ENCODE measurements at places on chromosomes 12 and 14.

GRCh38 chr12:45075587-45076282 lies 24.8 kb upstream of the DBX2 start:
- no peak for DNase-seq

DNA sequence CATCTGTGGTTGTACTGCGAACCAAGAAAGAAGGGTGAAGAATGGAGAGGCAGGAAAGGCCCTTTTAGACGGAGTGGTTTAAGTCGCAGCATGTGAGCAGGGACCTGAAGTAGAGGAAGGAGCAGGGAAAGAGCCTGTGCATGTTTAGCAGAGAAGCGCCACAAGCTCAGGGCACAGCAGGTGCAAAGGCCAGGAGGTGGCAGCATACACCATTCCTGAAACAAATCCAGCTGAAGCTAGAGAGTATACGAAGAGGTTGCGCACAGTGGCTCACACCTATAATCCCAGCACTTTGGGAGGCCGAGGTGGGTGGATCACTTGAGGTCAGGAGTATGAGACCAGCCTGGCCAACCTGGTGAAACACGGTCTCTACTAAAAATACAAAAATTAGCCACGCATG lies 49.9 kb downstream of the HELB start:
- no peak for DNase-seq

DNA sequence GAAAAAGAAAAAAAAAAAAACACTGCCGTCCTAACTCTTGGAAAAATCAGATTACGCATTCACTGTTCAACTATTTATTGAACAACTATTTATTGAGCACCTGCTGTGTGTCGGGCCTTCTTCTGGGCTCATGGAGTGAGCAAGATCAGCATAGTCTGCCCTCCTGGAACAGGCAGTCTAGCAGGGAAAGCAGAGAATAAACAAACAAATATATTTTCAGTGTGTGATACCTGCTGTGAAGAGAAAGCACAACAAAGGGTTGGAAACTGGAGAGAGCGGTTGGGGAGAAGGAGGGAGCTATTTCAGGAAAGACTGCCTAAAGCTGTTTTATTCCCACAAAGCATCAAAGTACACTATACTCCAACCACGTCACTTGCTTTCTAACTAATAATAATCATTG lies 10.8 kb downstream of the PROX2 start:
- no peak for DNase-seq

DNA sequence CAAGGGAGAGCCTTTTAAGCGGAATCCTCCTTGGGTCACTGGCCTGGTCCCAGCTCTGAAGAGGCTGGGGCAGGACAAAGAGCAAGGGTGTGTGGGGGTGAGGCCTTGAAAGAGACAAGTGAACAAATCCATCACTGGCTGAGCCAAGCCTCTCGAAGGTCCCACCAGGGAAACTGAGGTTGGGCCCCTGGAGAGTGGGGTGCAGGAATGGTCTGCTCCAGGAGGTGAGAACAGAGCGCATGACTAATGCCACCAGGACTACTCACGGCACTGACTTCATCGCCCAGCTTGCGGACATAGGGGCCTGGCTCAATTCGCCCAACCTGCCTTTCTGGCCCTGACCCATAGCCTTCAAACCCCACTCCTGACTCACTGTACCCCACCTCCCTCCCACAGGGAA lies 19.2 kb upstream of the DEGS2 start:
- DNase-seq, result no peak

GRCh38 chr12:71648537-71648936 lies 15.1 kb downstream of the ZFC3H1 start:
- DNase-seq, result no peak

DNA sequence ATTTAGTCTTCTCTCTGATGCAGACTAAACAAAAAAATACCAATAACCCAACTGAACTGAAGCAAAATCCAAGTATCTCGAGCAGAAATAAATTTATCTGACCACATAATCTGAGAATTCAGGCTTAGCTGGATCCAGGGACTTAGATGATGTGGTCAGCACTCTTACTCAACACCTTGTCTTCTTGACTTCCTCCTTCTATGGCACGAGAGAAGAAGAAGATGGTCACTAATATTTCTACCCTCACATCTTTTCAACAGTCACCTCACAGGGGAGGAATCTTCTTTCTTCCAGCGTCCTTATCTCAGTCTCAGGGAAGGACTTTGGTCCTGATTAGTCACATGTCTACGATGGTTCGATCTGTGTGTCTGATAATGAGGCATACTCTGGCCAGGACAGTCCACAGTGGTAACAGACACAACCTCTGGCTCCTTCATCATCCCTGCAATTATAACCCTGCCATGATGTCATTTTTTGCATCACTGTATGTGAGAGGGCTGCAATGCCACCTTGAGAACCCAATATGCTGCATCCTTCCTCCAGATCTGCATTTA lies 15.8 kb downstream of the RGS6 start:
- DNase-seq, result no peak

DNA sequence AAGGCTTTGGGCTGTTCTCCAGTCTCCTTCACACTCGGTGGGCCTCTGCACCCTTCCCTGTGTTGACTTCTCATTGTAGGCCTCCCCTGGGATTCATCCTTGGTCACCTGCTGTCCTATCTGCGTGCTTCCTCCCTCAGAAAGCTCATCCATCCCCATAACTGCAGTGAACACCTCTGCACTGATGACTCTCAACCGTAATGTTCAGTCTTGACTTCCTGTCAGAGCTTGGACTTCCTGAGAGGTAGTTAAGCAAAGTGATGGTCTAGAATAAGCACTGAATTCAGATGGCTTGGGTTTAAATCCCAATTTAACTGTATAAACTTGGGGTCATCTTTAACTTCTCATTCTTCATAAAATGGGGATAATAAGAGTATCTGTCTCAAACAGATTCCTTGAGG lies 13.6 kb upstream of the MDM1 start:
- DNase-seq, result no peak

- no peak for DNase-seq
Observed at GRCh38 chr12:103766028-103766427, 75.0 kb downstream of the NT5DC3 start.

- DNase-seq, result no peak
Observed at GRCh38 chr14:61934385-61934784, 172.2 kb downstream of the SNAPC1 start.

GRCh38 chr14:67674480-67675218 lies at the start of gene VTI1B:
VTI1B (minus strand) TSS chr14:67674632; CDS start chr14:67674489, 143 bp downstream.
- peak; percentile 53 for DNase-seq

- no peak for DNase-seq
Observed at GRCh38 chr14:68373847-68374444, 418.9 kb downstream of the ZFP36L1 start.

DNA sequence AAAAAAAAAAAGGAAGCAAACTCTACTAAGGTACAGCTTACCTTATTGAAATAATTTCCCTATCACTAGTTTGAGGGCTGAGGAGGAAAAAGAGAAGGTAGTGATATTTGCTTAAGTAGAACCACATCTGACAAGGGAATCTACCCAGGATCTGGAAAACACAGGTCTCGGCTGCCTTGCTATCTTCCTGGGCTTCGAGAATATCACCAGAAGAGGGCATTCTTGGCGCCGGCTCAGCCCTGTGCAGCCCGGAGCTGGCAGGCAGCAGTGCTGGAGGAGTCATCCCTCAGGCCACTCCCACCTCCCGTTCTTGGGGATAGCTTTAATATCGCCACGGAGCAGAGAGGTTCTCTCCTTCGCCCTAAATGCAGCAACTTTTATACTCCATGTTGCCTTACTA lies 1181.2 kb downstream of the VRK1 start:
- peak; percentile 48 for DNase-seq

DNA sequence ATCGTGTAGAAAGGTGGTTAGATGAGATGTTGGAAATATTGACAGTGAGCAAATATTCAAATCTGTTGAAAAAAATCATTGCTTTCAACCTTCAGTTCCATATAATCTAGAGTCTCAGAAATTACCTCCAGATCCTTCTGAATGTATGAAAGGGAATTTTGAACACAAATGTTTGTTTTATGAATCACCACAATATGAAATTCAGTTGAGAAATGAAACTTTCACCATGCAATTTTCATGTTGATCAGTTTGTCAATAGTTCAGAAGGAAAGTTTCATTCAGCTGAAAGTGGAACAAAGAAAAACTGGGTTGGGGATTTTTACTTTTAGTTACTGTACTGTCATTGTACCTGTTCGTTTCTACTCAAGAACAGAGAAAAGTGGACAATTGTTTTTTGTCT lies 953.6 kb downstream of the SLC6A15 start:
- no peak for DNase-seq

DNA sequence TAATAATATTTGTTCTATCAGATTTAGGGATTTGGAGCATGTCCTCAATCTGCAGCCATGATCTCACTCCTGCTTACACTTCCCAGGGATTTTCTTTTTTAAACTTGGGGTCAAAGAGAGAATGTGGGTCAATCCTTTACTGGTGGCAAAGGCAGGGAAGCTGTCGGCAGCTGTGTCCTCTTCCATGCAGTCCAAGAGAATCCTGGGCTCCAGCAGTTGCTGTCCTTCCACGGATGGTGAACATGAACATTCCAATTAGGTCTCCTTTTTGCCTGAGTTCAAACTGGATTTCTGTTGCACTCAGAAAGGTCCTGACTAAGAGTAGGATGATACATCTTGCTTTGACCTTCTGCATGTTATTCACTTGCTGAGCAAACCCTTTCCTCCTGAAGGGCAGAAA lies 73.9 kb downstream of the ARL6IP4 start:
- no peak for DNase-seq

DNA sequence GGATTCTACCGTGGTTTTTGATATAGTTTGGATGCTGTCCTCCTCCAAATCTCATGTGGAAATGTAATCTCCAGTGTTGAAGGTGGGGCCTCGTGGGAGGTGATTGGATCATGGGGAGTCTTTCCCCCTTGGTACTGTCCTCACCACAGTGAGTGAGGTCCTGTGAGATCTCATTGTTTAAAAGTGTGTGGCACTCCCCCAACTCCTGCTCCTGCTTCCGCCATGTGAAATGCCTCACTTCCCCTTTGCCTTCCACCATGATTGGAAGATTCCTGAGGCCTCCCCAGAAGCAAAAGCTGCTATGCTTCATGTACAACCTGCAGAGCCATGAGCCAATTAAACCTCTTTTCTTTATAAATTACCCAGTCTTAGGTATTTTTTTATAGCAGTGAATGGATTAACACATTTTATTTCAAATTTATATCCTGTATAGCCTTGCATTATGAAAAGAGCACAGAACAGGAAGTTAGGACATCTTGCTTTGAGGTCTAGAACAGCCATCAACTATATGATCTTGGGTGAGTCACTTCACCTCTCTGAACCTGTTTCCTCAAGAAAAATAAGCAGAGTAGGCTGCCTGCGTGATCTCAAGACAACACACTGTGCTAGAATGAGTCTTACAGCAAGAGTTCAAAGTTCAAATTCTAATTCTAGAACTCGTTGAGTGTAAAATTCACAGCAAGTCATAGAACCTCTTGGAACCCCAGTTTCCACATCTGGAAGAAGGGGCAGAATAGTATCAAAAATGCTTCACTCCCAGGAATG lies 160.9 kb upstream of the EEA1 start:
- DNase-seq, result no peak

DNA sequence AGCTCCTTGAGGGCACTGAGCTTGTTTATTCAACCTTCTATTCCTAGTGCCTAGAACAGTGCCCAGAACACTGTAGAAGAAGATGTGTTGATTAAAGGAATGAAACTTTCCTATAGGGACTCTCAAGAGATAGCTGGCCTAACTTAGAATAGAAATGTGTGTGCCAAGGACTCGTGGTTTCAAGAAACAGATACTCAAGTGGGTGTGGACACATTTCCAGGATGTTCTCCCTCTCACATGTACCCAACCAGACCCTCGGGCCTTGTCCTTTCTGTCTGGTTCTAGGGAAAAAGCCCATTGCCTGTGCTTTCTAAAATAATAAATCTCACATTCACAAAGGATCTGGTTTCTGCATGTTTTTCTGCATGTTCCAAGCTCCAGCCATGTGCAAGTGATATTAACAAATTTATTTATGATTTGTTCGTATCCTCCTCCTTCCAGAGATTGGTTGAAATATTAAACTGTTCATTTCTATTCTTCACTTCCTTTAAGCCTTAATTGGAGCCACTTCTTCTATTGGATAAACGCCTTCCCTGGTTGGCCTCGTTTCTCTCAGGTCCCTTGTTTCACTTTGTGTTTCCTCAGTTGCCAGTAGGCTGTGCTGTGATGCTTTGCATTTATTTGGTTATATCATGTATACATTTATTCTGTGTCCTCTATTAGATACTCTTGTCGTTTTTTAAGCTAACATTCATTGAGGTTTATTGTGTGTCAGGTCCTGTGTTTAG lies 89.8 kb downstream of the CRADD start:
- no peak for DNase-seq

DNA sequence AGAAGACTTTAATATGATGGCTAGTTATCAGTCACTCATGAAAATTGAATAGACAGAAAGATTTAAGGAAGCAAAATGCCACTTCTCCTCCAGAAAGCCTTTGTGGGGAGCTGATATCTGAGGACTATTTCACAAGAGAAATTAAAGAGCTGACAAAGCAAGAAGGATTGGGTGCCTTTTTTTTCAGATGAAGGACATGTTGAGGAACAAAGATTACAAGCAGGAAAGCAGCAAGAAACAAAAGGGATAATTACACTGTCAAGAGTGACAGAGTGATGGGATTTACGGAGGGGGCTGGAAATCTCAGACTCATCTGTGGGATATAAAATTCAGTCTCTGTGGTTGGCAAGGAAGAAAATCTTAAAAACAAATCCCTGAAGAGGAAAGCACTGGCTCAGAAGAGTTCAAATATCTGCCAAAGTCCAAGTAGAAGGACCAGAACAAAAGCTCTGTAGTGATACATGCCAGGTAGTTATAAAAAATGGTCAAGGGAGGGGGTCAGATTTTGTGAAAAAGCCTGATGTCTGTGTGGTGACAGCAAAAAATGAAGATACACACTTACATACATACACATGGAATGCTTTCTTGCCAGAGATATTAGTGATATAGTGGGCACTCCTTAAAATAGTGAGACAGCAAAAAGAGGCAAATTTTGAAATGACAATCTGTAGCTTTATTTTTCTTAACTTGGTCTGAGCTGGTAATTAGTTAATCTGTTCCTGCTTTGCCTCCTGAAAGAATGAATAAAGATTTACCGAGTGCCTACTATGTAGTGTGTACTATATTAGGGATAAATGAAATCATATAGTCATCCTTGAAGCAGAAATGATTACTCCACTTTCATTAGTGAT lies 62.9 kb downstream of the EPS8 start:
- no peak for DNase-seq

DNA sequence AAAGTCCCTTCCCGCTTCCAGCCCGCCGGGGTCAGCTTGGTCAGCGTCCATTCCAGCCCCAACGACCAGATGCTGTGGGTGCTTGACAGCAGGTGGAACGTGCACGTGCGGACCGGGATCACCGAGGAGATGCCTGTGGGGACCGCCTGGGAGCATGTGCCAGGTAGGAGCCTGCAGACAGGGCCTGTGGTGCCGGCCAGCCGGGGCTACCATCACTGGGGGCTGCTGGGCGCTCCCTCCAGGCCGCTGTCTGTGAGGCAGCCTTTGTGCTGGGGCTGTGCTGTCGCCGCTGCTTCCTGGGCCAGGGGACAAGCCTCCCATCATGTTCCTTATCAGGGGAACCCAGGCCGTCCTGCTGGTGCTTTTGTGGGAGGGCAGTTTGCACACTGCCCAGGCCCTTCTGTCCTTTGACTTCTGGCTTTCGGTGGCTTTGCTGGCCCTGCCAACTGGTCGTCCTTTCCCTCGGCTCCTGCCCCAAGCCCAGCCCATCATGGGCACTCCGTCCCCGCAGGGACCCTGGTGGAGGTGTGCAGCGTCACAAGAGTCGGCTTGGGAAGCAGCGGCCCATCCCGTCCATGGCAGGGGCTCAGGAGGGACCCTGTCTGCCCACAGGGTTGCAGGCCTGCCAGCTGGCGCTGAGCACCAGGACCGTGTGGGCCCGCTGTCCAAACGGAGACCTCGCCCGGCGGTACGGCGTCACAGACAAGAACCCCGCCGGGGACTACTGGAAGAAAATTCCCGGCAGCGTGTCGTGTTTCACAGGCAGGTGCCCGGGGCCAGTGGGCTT lies 12.4 kb downstream of the ANKRD9 start:
- no peak for DNase-seq
